ENCODE measurements at places on chromosomes 4 and X.

DNA sequence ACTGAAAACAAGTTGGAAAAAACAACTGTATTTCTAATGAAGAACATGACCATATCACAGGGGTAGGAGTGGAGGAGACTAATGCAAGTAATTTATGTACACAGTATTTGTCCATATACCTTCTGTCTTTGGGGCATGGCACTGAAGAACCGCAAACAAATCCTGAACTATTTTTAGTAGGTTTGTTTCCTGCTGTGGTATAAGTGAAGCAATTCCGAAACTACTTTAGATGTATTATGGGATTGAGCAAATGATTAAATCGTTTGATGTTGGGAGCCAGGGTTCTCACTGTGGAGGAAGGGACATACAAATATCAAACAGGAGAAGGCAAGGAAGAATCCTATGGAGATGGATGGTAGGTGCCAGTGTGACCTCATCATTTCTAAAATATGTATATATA lies 18.9 kb upstream of the SH3KBP1 start:
- DNase-seq: no peak

DNA sequence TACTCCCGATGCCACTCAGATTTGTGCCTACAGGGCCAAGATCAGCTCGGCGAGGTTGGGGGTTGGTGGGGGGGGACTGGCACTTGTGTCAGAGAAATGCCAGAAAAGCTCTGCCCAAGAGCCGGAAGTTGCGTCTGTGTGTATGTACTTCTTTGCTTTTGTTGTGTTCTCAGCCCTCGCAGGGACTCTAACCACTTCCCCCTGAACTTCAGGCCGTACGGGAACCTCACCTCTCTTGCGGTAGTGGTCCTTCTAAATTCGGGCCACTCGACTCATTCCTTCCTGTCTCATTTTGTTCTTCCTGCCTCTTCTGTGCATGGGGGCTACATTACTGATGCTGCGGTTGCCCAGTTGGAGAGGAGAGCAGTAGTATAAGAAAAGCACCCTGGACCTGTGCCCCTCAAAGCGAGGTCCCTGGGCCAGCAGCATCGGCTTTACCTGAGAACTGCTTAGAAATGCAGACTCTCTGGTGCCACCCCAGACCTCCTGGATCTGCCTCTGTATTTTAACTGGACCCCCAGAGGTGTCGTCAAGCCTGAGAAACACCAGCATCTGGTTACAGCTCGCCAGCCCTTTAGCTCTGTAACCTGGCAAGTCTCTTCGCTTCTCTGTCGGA lies 146.3 kb upstream of the RPS6KA3 start:
- peak; percentile 74 for DNase-seq

DNA sequence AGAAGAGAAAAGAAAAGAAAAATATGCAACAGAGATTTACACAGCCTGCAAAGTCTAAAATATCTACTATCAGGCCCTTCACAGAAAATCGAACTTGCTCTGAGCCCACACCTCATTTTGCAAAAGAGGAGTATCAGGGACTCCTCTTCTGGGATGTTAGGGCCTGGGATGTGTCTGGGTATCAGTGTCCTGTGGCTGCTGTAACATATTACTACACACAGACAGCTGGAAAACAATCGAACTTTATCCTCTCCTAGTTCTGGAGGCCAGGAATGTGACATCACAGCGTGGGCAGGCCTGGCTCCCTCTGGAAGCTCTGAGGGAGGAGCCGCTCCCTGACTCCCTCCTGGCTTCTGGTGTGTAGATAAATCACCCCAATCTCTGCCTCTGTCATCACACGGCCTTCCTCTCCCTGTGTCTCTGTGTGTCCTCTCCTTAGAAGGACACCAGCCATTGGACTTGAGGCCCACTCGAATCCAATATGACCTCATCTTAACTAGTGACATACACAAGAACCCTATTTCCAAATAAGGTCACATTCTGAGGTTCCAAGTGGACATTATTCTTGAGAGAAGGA lies 52.9 kb downstream of the PPP2R2C start:
- no peak for DNase-seq

DNA sequence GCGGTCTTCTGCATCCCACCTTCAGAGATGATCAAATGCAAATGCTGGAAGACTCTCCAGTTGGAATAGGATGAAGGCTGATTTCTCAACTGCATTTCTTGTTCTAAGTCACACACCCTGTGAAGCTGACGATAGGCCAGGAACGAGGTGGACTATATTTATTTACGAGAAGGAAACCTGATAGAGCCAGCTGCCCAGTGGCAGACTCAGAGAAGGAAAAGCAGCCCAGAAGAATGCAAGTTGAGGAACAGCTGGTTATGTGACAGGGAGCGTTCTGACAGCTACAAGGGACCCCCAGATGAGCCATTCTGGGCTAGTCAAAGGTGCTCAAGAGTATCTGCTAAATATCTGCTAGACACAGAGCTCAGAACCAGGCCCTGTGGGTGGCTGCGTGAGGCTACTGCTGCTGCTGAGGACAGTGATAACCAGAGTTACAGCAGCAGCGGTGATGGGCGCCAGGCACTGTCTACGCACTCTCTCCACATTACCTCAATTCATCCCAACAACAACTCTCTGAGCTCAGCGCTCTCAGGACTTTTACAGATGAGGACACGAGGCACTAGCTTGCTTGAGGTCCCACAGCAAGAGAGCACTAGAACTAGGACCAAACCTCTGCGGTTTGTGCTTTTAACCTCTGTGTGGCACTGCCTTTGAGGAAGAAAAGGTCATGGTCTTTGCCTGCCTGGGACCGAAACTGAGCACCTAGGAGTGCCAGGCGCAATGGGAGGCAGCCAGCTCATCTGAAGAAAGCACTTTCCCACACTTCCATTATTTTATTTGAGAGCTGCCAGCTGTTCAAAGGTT lies 69.0 kb downstream of the GATB start:
- DNase-seq: no peak

DNA sequence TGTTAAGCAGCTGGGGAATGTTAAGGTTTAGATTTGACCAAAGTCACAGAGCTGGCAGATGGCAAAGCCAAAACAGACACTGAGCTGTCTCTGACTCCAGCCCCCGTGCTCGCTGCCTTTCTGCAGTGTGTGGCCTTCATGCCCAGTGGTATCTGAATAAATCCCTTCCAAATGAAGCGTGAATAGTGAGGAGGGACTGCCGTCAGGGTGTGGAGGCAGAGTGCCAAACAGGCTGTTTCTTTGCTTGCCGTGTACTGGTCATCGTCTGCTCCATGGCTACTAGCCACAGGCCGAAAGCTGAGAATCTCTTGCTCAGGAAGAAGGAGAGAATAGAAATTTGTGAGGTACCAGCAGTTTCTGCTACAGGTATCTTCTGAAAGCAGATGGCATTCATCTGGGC lies 19.7 kb downstream of the PRIMPOL start:
- no peak for DNase-seq

DNA sequence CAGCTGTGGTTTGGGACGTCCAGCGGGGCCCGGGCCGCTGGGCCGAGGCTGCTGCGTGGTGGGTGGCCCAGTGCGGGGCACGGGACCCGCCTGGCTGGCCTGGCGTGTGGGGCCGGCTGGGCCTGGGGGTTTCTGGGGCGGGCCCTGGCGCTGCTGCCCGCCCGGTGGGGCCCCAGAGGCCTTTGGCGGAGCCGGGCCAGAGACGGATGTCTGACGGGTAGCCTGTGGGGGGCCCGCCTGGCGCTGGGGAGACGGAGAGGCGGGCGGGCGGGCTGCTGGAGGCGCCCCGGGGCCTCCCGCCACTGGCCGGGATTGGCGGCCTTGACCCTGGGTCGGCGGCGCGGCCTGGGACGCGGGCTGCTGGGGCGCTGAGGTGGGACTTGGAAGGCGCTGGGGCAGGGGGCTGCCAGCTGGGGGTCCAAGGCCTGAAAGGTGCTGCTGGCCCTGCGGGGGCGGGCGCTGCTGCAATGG lies 8.1 kb upstream of the TIMP1 start:
- DNase-seq: no peak

- peak; percentile 48 for DNase-seq
These were observed 74.6 kb downstream of the PABPC4L start for GRCh38 chr4:134126955-134127354.

GRCh38 chr4:29560452-29560851 lies 1159.7 kb upstream of the PCDH7 start:
- DNase-seq: no peak

- no peak for DNase-seq
These were observed 12.4 kb downstream of the SMIM14 start for GRCh38 chr4:39626261-39626660.

DNA sequence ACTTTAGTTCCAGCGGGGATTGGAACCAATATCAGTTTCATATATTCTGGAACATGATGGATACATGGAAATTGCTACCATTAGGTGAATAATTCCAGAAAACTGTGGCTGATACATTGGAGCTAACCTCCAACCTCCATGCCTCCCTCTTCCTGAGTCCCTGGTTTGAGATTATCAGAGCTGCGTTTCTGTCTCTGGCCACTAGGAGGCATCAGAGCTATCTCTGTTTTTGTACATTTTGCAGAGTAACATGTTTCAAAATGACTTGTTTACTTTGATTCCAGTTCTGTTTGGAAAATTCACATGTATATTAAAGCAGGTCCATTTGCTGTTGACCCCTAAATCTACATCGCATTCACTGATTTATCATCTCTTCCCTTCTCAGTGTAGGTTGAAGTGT lies 2.4 kb upstream of the RAB40AL start:
- DNase-seq: no peak
